Jurkat, Clone E6-1 (cell line): ENCODE measurements at places on chromosomes 6 and 20.

DNA sequence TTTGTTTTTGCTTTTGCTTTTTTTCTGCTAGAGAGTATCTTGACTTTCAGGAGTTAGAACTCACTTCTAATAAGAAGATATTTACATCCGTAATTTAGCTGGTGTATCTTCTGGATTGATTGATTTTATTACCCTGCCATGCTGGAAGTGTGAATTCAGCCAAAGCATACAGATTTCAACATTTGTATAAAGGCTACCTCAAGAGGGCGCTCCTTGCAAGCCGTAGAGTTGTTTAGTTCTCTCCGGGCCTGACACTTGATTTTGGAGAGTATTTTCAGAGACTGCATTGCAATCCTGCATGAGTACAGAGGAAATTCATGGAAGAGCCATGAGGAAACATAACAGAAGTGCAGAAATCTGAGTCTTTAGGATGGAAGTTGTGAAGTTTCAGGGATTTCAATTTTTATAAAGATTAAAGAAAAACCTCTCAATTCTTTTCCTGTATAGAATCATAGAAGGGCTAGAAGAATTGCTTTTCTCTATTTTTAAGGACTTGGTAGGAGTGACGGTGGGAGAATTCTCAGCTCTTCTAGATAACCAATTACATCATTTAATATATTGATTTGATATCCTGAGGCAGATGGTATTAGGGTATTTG lies 66.7 kb upstream of the TIAM2 start:
- peak; percentile 51 for DNase-seq

DNA sequence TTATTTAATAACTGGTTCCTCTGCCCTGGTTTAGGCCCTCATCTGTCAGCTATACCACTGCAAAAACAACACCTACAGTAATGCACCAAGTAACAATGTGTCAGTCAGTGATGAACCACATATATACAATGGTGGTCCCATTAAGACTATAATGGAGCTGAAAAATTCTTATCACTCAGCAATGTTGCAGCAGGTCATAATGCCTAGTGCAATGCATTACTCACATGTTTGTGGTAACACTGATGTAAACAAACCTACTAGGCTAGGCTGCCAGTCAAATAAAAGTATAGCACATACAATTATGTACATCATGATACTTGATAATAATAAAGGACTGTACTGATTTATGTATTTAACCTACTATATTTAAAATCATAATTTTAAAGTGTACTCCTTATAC lies 31.3 kb downstream of the RARS2 start:
- no peak for DNase-seq

GRCh38 chr6:36068012-36068392 lies 40.4 kb downstream of the MAPK14 start:
- no peak for DNase-seq

DNA sequence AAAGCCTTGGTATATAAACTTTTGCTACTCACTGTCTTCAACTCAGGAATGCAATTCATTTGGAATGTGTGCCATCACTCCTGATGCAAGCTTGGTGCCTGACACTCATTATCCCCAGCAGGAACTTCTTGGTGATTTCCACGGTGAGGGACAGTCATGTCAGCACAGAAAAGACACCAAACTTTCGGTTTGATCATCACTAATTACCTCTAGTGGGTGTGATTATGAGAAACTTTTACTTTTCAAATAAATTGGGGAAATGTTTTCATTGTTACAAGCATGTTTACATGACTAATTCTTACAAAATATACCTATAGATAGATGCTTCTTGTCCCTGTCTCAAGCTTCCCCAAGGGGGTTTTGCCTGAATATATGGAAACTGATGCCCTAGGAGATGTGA lies 40.9 kb downstream of the RPP40 start:
- DNase-seq: no peak

GRCh38 chr20:20241976-20242375 lies 125.9 kb upstream of the INSM1 start:
- no peak for DNase-seq

- no peak for DNase-seq
Measured at GRCh38 chr6:140713495-140713894, 1339.0 kb upstream of the CITED2 start.

GRCh38 chr6:34390531-34391472 lies 1.7 kb downstream of the NUDT3 start:
- DNase-seq: no peak

GRCh38 chr6:3075772-3076113 lies 7.4 kb downstream of the RIPK1 start:
- DNase-seq: no peak

GRCh38 chr6:142413111-142413510 lies 111.3 kb downstream of the ADGRG6 start:
- DNase-seq: no peak

- DNase-seq: no peak
Measured at GRCh38 chr6:100426744-100427338, 37.9 kb downstream of the SIM1 start.

DNA sequence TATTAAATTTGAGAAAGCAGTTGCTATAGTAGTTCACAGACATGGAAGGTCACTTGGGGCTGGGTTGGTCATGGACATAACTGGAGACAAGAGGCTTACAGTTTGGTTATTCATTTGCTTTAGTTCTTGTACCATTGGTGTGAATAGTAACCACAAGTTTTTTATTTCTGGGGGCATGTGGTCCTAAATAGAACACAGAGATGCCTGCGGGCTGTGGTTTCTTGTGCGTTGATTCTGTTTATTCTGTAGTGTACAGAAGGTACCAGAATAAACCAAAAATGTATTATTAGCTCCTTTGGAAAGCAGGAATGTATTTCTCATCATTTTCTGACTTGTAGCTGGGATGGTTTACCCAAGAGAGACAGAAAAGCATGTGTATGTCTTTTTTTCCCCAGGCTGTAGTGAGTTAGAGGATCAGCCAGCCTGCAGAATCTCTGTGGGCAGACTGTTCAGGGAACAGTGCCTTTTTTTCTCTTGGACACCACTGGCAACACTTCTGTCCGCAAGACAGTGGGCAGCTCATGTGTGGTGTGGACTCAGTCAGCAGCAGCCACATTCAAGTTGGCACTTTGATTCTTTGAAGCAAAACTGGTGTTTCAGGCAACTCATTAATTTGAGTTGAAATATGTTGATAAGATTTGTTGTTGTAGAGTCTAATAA lies 122.1 kb downstream of the LRRC1 start:
- no peak for DNase-seq

DNA sequence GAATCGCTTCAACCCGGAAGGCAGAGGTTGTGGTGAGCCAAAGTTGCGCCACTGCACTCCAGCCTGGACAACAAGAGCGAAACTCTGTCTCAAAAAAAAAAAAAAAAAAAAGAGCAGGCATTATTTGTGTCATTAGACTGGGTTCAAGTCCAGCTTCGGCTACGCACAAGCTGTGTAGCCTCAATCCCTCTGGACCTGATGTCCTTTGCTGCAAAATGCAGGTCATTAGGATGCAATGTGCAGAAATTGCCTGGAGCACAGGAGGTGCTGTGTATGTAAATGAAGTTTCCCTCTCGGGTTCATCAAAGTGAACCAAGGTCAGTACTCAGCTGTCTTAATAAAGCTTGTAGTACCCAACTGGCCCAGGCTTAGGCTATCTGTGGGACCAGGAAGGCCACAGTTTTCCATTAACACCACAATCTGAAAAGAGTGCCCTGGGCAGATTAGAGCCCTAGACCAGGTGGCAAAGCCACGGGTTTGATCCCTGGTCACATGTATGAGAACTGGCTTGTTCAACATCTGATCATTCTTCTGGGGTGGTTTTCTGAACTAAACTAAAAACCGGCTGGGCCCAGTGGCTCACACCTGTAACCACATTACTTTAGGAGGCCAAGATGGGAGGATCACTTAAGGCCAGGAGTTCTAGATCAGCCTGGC lies 155.3 kb downstream of the ZMYND8 start:
- DNase-seq: no peak

GRCh38 chr20:22430746-22431168 lies 153.6 kb downstream of the FOXA2 start:
- DNase-seq: no peak

GRCh38 chr6:129871221-129871620 lies 10.1 kb upstream of the TMEM244 start:
- no peak for DNase-seq

DNA sequence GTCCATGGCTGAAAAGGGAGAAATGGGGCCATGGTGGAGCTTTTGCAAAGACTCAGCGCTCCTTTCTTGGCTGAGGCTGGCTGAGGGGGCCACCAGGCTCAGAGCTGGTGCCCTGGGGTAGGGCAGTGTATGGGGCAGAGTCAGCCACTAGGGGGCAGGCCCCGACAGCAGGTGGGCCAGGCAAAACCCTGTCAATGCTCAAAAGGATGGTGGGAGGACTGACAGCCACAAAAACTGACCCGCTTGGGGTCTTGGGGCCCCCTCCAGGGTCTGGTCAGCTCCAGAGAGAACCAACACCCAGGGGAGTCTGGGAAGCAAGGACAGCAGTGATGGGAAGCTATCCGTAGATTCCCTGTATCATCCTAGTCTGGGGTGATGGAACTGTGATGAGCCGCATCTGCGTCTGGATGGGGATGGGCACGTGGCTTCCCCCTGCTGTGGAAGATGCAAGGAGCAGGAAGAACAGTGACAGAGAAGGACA lies 306.9 kb downstream of the DHX35 start:
- no peak for DNase-seq

GRCh38 chr6:159493898-159494585 lies 199.0 kb downstream of the SOD2 start:
- no peak for DNase-seq

DNA sequence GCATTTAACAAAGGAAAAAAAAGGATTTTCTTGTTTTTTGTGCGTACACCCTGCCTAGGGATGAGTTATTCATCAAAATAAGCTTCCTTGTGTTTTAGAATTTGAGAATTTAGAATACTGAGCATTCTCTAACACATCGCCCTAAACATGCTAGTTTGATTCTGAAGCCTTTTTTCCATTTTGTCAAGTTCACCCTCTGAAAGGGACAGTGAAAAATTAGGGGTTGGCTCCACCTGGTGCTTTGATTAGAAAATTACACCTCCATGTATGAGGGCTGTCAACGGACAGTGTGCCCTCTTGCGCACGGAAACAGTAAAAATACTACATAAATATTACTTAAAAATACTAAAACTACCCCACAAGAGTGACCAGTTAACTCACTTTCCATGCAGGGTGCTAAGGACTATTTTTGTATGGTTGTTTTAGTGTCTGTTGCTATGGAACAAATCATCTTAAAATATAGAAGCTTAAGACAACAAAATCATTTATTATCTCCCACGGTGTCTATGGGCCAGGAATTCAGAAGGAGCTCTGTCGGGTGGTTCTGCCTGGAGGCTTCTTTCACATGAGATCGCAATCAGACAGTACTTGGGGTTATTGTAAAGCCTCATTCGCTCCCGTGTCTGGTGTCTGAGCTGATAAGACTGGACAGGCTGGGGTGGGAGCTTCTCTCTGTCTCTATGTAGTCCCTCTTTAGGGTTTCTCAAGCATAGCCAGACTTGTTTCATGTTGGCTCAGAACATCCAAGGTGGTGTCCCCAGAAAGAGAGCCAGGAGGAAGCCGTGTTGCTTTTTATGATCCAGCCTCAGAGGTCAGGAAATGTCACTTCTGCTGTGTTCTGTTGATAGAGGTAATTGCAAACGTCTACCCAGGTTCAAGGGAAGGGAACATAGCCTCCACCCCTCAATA lies 41.1 kb upstream of the TMEM170B start:
- DNase-seq: peak; percentile 79

DNA sequence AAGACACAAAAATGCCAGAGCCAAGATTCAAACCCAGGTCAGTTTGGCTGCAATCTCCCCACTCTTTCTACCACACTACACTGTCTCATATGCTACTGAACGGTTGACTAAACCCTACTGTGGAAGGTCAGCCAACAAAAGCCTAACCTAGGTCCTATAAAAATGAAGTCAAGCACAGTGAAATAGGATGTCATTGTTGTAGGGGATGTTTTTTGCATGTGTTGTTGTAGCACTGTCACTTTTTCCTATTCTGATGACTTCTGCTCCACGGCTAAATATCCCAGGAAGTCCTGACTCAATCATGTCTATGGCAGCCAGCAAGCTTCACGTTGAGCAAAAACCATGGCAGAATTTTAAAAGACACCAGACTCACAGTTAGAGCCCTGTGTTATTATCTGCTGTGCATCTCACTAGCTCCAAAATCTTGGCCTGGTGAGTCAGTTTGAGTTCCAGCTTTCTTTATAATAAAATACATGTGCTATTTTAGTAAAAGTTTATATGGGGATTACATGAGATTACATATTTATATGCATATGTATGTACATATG lies 322.1 kb upstream of the NT5E start:
- DNase-seq: no peak

DNA sequence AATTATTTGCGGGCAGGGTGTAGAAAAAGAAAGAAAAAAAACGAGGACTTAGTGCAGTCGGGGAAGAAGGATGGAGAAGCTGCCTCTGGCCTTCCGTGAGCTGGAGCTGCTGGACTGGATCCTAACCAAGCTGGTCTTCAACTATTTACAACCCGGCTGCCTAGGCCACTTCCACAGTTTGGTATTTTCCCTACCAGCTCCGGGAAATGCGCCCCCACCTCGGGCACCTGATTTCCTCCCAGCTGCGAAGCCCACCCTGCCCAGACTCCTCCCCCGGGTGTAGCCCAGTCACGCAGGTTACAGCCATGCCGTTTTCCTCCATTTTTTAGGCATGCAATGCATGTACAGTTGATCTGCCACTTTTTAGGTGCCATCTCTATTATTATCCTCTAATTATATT lies 21.2 kb downstream of the THEMIS start:
- peak; percentile 94 for DNase-seq

- no peak for DNase-seq
Measured at GRCh38 chr6:92719773-92720172, 699.6 kb downstream of the EPHA7 start.

GRCh38 chr6:88722686-88723085 lies 240.7 kb downstream of the RNGTT start:
- no peak for DNase-seq

- no peak for DNase-seq
Measured at GRCh38 chr6:110270165-110270564, 88.0 kb downstream of the METTL24 start.

GRCh38 chr6:31727717-31728671 lies 1.1 kb downstream of the DDAH2 start:
- peak; percentile 46 for DNase-seq

DNA sequence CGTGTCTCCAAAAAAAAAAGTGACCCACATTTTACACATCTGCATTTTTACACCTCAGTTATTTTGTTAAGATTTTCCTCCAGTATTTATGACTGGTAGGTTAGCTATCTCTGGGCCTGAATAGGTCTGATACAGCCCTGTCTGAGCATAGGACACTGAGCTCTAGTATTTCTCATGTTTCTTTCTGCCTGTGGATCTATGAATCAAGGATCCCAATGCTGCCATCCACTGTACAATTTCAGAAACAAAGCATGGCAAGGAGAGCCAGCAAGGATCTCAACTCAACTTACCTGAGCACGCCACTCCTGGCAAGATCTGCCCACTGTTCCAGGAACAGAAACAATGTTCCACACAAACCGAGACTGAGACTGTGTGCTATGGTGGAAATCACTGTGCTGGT lies 36.4 kb upstream of the ENPP5 start:
- DNase-seq: no peak
